ENCODE measurements at places on chromosomes 6 and 20.

DNA sequence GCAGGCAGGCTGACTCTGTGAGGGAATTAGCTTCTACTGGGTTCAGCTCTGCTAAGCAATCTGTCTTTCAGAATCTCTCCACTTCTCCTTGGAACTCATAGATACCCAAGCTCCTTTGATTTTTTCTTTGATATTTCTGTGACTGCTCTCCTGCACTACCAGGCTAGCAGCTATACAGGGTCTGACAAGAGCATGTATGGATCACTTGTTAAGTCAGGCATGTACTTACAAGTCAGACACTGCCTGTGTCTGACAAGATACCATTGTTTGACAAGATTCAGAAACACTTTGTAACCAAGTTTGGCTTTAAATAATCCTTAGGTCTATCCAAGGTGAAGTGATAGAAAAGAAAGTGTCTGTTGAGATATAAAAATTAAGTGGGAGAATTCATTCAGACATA is 79.5 kb downstream of the SESN1 start:
- no peak for DNase-seq

DNA sequence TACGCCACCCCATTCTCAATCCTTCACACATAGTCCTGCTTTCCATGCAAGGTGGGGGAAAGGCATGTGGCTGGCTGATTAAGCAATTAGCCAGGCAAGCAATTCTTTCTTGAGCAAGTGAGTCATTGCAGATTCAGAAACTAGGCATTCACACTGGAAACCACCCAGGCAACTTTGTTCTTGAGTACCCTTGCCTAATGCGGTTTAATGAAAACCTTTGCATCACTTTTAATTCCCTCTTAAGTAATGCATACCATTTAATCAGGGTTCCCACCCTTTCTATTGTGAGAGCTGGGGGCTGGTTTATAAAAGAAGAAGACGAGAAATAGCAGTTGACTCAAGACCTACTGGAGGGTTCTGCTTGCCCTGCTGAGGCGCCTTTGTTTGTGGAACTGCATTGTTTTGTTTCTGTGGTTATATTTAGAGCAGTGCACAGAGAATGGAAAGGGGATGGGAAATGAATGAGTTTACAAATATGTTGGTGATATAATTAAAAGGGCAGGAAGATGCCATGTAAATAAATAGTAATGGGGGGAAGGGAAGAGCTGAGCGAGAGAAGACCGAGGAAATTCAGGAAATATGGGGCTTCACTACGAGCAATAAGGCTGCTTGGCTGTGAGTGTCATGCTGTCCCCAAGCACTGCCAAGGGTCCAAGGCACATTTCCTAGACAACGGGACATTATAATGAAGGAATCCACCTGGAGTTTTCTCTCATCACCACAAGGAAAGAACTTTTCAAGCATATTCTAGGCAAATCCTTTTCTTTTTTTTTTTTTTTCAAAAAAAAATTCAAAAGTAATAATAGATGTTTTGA is 48.8 kb upstream of the TSHZ2 start:
- no peak for DNase-seq

DNA sequence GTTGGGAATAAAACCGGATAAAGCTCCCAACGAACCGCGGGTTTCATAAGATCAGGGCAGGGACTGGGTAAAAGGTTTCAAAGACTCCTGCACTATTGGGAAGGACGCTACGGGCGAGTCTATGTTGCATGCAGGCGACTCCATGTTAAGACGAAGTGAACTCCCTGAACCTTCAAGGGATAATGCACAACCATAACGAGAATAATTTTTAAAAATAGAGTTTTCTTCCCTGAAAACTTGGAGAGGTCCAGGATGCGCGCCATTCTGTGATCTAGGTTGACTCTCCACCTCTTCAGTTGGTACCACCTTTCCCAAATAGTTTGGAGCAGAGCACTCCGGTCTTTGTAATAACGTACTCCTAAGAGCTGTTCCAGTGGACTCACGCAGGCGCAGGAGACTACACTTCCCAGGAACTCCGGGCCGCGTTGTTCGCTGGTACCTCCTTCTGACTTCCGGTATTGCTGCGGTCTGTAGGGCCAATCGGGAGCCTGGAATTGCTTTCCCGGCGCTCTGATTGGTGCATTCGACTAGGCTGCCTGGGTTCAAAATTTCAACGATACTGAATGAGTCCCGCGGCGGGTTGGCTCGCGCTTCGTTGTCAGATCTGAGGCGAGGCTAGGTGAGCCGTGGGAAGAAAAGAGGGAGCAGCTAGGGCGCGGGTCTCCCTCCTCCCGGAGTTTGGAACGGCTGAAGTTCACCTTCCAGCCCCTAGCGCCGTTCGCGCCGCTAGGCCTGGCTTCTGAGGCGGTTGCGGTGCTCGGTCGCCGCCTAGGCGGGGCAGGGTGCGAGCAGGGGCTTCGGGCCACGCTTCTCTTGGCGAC is at the start of gene TPX2:
Gene TPX2 (plus strand): TSS at position 562 of the 821 bp plus-strand sequence. CDS start 18,187 bp downstream, outside the sequence.
- DNase-seq: peak; percentile 88

- no peak for DNase-seq
These were observed 1405.1 kb downstream of the GRIK2 start for GRCh38 chr6:102798636-102799035.

GRCh38 chr20:58652606-58653294 is 1.7 kb downstream of the STX16 start:
- no peak for DNase-seq

DNA sequence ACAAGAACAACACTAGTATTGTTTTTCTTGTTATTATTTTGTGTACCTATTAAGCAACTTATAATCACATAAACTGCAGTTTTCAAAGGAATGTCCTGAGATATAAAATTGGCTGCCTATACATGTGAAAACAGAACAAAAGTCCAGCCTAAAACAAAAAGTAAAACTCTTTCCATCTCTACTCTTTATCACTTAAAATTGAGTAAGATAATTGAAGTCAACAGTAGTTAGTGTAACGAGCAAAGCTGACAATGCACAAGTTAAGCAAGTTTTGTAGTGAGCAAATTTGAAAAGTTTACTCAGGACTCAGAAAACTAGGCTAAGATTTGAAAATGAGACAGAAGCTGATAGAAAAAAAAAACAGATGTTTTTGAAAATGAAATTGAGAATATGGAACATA is 941.4 kb upstream of the MAN1A1 start:
- no peak for DNase-seq

- DNase-seq: no peak
These were observed 16.7 kb upstream of the TFAP2A start for GRCh38 chr6:10431423-10432164.

DNA sequence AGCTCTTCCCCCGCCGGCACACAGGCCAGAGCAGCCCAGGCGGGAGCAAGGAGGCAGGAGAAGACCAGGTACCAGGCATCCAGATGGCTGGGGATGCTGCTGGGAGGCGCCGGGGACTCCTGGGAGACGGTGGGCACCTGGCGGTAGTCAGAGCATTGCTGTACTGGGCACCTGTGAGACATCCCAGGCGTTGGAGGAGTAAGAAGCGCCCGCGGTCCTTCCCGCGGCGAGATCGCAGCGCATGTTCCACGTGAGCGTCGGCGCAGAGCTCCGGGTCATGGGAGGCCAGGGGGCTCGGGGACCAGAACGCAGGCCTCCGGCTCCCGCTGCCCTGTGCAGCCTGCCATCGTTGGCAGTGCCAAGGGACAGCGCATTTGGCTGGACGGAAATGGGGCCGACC is 293.7 kb upstream of the CDYL start:
- no peak for DNase-seq

GRCh38 chr20:33043731-33044181 is 9.9 kb upstream of the BPIFB3 start:
- no peak for DNase-seq

- no peak for DNase-seq
These were observed 62.8 kb downstream of the JARID2 start for GRCh38 chr6:15308435-15309213.

- no peak for DNase-seq
These were observed 98.9 kb upstream of the ENPP5 start for GRCh38 chr6:46269447-46270229.

DNA sequence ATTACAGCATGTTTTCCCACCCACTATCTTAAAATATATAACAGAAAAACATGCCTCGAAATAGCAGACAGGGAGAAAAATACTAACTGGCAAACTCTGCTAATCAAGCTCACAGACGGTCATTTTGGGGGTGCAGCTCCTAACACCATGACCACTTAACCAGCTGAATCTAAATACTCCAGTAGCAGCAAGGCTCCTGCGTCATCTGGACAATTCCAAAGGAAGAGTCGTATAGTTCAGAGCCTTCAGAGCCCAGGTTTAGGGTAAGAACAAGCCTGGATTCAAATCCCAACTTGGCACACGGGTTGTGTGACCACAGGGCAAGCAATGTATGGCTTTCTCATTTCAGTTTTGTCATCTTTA is 81.3 kb upstream of the COL21A1 start:
- no peak for DNase-seq

DNA sequence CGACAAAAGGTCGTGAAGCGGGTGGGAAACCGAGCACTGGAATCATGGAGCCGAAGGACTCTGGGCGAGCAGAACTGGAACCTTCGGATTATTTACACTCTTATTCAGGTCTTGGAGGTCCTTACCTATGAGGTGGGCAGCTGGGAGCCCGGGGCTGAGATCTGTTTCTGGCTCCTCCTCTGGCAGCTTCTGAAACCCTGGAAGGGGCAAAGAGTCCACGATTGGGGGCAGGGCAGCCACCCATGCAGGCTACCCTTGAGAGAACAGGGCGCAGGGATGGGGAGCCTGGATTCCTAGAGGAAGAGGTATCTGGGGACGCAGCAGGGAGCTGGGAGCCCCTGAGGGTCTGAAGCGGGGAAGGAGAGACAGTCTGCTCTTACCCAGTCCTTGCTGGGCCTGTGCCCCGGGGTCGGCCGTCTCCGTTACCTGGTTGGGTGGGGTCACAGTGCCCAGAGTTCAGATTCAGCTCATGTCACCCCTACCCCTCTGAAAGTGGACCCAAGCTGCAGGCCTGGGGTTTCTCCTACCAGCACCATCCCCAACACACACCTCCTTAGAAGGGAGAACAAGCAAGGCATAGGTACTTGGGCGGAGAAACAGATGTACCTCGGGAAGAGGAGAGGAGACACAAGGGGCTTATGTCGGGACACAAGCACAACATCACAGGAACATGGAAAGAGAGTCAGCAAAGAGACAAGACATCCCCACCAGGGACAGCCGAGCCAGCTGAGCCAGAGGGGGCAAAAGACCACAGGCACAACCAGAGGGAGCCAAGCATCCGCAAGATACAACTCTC is 592 bp downstream of the LTB start:
- no peak for DNase-seq

GRCh38 chr6:90478278-90478677 is 108.6 kb downstream of the MAP3K7 start:
- DNase-seq: no peak

GRCh38 chr6:126959765-126960164 is 158.7 kb upstream of the RSPO3 start:
- DNase-seq: no peak

GRCh38 chr20:1875762-1876161 is 19.4 kb upstream of the SIRPA start:
- no peak for DNase-seq

DNA sequence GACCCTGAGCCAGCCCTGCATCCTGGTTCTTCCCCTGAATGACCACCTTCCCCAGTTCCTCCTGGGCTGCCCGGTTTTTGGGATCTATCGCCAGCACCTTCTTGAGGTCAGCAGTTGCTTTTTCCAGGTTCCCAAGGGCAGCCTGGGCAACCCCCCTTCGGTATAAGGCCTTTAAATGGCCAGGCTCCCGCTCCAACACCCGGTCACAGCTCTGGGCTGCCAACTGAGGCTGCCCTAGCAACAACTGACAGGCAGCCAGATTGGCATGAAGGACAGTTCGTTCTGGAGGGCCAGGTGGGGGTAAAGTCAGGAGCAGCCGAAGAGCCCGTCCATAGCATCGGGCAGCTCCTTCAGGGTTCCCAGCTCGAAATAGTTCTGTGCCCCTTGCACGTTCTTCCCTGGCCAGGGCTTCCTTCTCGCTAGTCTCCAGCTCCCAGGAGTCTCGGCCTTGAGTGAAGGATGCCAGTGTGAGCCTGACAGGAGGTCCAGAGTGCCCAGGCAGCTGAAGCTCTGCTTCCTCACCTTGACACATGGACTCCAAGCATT is 778 bp upstream of the ATF6B start:
- no peak for DNase-seq
